ENCODE measurements at places on chromosomes 7 and 10.

GRCh38 chr7:1752771-1753563 is 82.9 kb downstream of the ELFN1 start:
- no peak for DNase-seq

GRCh38 chr10:48768926-48769325 is 84.3 kb downstream of the WDFY4 start:
- no peak for DNase-seq

DNA sequence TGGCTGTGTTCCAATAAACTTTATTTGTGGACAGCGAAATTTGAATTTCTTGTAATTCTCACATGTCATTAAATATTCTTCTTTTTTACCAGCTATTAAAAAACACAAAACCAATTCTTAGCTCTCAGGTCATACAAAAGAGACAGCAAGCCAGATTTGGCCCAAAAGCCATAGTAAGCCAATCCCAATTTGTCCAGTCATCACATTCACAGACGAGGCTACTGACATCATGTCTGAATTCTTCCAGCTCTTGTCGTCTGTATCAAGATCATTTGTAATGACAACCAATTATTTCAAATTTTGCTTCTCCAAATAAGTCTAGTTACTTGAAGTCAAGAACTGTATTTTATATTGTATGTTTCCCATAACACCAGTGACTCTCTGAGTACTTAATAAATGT is 266.5 kb downstream of the PAXIP1 start:
- no peak for DNase-seq

GRCh38 chr7:98903246-98903645 is 24.9 kb downstream of the TRRAP start:
- no peak for DNase-seq

DNA sequence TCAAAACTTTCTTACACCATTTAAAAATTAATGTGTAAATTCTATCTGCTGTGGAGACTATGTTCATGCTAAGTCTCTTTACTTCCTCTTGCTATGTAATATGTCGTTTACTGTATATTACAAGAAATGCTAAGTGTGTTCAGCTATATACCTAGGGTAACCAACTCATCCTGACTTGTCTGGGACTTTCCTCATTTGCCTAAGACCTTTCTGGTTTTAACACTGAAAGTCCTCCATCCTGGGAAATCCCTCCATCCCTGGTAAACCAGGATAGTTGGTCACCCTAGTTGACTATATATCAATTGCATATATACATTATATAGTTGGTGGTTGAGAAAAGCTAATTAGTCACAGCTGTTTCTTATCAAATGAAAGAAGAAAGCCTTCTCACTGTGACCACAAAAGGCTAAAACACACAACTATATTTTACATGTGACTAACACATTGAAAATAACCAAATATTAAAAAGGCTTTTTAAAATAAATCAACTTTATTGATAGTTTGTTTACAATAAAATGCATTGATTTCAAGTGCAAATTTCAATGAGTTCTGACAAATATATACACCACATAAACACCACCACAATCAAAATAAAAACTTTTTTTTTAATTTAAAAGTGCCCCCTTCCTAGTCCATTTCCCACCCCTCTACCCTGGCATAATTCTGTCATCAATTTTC is 167.7 kb upstream of the INHBA start:
- no peak for DNase-seq

- no peak for DNase-seq
Measured at GRCh38 chr7:124700655-124701054, 64.9 kb downstream of the GPR37 start.

DNA sequence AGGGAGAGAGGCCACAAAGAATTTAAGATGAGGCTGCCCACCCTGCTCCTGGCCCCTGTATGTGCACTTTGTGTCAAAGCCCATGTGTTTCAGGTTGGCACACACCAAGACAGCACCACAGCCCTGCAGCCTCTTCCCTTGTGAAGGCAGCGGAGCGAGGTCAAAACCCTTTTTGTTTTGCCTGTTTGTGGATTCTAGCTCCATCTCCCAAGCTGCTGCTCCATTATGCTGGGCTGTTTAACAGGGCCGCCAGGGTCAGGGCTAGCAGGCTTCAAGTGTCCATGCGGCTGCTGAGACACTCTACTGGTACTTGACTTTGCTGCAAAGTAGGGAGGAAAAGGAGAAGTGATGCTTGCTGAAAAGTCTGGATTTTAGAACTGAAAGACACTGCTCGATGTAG is 142.3 kb upstream of the EFCAB10 start:
- DNase-seq, result no peak

DNA sequence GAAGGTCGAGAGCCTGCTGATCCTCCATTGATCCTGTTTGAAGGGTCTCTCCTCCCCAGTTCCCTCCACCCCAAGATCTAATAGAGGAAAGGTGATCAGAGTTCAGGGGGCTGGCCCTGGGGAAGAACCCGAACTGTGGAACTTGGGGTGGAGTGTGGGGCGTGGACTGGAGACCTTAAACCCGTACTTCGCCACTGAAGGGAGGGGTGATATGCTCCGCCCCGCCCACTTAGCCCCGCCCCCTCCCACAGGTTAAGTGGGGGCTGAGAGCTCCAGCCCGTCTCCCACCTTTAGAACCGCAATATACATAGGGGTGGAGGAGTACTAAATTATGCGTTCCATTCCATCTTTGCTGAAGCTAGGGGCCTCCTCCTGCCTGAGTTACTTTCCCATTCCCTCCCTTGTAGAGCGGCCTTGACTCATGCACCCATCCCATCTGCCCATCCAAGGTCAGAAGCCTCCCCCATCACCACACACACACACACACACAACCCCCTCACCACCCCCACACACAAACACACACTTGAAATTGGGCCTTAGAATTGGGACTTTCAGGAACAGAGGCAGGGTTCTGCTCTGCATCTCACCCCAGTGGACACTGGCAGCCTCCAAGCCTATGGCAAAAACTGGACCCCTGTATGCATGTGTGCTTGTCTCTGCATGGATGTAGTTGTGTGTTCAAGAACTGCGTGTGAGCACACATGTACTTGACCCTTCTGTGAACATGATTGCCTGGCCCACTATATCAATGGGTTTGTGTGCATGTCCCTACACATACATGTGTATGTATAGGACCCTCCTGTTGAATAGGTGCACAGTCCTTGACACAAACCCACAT is 991 bp downstream of the SEMA4G start:
- DNase-seq, result no peak

DNA sequence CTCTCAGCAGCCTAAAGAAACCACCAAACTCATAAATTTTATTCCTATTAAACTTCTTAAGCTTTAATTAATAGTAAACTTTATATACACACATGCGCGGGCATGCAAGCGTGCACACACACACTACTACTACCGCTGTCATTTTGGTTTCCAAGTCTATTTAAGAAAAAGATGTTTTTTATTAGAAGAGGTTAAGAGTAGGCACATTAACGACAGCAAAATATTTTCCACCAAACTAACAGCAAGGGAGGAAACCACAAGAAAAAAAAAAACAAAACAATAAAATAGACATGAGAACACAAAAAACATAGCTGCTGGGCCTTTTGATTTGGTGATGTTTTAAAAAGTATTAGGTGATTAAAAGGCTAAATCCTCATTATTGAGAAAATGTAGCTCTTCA is 28.6 kb downstream of the RTKN2 start:
- DNase-seq, result no peak

GRCh38 chr7:43117861-43118260 is 5.4 kb downstream of the HECW1 start:
- DNase-seq, result no peak

DNA sequence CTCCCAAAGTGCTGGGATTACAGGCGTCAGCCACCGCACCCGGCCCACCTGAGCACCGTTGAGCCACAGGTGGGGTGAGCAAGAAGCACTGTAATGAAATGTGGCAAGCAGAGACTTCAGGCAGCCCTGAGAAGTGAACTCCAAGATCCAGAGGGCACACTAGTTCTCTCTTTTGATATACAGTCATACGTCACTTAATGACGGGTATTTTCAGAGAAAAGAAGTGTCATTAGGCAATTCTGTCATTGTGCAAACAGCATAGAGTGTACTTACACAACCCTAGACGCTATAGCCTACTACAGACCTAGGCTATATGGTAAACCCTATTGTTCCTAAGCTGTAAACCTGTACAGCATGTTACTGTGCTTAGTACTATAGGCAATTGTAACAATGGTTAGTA is 7.9 kb downstream of the PANK1 start:
- DNase-seq, result no peak

Measured in stimulated activated CD4-positive, alpha-beta T cell treated with anti-CD3 and anti-CD28 coated beads, Interleukin-15, amount 100 ng/mL, for 48 hours (primary cell).